ENCODE measurements at places on chromosomes 16 and 17.

DNA sequence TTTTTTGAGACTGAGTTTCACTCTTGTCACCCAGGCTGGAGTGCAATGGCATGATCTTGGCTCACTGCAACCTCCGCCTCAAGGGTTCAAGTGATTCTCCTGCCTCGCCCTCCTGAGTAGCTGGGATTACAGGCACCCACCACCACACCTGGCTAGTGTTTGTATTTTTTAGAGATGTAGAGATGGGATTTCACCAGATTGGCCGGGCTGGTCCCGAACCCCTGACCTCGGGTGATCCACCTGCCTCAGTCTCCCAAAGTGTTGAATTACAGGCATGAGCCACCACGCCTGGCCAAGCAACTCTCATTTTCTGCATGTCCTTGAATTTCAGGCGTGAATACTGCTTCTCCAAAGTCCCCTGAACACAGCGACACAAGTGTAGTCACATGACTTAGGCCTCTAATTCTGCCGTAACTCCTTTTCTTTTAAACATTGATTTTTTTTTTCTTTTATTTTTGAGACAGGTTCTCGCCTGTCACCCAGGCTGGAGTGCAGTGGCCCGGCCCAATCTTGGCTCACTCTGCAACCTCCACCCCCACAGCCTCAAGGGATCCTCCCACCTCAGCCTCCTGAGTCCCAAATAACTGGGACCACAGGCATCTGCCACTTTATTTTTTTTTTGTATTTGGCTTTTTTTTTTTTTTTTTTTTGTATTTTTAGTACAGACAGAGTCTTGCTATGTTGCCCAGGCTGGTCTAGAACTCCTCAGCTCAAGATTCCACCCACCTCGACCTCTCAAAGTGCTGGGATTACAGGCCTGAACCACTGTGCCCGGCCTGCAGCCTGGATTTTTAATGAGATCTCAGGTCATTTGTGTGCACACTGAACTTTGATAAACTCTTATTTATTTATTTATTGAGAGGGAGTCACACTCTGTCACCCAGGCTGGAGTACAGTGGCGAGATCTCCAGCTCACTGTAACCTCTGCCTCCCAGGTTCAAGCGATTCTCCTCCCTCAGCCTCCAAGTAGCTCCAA lies 124.6 kb downstream of the KCNJ18 start:
- no peak for DNase-seq

DNA sequence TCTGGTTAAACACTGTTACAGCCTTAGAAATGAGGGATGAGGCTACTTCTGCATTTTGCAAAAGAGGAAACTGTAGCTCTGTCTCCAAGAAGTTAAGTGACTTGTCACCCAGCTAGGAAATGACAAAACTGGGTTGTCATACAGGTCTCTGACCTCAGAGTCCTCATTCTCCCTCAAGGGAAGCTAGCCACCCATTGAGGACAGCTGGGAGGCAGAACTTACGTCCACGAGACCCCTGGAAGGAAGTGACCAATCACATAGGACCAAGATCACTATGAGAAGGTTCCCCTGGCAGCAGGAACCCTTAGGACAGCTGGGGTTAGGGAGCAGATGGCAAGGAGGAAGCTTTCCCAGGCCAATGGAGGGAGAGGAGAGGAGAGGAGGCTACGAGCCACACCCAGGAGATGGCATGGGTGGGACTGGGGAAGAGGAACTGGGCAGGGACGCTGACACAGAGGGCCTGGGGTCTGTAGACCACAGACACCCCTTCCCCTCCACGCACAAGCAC lies 11.2 kb downstream of the METTL22 start:
- no peak for DNase-seq

GRCh38 chr17:73972901-73973300 lies 230.6 kb upstream of the RPL38 start:
- no peak for DNase-seq

- no peak for DNase-seq
Observed at GRCh38 chr16:46783800-46784199, 35.7 kb upstream of the MYLK3 start.

GRCh38 chr16:84029297-84030047 lies 13.1 kb downstream of the SLC38A8 start:
- no peak for DNase-seq

GRCh38 chr17:1347589-1348323 lies 52.3 kb downstream of the YWHAE start:
- no peak for DNase-seq

- DNase-seq = no peak
Observed at GRCh38 chr17:7575481-7575883, 4.0 kb upstream of the CD68 start.

DNA sequence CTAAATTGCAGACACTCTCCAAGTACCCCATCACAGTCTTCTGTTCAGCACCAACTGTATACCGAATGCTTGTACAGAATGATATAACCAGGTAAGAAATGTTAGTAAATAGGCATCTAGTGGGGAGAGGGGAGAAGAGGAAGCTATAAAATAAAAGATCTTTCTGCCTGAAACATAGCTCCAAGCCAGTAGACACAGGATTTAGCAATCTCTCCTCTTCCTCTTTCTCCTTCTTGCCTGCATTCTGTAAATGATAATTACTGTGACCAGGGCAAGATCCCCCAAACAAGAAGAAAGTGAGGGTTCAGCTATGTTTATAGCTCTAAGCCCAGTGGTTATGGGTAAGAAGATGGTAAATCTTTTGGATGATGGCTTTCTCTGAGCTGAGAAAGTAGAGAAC lies 17.9 kb downstream of the ACSM3 start:
- no peak for DNase-seq

DNA sequence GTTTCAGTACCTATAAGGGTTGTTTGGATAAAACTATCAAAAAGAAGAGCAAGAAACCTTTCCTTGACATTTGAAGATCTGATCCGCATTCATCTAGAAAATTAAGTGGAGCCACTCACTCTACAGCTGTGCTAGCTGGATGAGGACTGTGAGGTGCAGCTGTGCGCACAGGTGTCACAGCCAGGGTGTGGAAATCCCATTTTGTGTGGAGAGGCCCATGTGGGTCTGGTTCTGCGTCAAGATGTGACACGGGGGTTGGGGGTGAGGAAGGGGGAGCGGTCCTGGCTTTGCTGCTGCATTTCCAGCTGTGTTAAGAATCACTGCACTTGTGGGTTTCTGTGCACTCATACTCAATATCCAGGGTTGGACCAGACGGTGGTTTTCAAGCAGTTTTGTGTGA lies 70.7 kb downstream of the CLEC16A start:
- no peak for DNase-seq

GRCh38 chr17:71360301-71360700 lies 760.5 kb upstream of the SOX9 start:
- DNase-seq = no peak

GRCh38 chr16:2952679-2953078 lies 11.4 kb upstream of the KREMEN2 start:
- DNase-seq = no peak

GRCh38 chr16:66337463-66338188 lies 28.9 kb upstream of the CDH5 start:
- no peak for DNase-seq

DNA sequence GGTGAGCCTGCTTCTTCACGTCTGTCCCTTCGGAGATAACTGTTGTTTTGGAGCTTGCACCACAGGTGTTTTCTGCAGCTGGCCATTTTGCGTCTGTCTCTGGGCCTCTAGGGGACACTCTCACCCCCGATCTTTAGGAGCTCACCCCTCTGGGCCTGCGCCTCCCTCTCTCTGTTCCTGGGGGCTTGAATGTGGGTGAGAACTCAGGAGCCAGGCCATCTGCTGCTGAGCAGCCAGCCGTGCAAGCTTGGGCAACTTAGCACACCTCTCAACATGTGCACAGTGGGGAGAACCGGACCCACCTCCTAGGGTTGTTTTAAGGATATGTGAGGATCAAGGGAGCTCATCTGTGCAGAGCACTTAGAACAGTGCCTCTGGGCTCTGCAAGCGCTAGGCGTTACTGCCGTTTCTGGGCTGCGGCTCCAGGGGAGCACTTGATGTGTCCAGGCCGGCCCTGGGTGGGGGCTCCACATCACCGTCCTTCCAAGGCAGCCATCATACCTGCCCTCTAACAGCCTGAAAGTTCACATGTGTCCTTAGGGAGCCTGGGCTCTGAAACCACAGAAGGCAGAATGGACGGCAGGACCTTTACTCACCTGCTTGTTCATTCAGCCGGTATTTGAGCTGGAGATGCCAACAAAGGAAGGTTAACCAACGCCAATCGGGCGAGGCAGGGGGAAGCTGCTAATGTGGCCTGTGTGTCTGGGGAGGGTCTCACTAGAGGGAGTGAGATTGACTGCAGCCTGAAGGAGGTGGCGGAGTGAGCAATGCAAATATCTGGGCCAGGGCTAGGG lies 66.3 kb downstream of the MRC2 start:
- no peak for DNase-seq

- no peak for DNase-seq
Observed at GRCh38 chr17:56876766-56877179, 37.1 kb downstream of the TRIM25 start.

DNA sequence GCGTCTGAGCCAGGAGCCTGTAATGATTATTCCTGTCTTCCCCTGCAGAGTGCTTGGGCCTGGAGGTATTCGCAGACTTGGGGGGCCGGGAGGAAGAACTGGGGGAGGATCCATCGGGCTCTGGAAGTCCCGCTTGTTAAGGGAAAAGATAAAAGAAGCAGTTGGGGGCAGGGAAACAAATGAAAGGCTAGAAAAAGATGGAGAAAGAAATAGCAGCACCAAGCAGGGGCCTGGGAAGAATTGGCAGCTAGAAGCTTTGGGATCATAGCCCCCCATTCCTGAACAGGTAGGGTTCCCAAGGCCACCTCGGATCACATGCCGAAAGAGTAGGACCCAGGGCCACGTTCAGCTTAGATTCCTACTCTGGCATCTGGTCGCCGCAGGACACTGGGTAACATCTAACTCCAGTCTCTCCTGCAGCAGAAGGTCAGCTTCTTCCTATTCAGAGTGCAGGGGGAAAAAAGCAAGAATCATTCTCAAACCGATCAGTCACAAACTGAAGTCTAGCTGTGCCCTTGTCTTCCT lies 23.6 kb downstream of the ADAM11 start:
- no peak for DNase-seq

DNA sequence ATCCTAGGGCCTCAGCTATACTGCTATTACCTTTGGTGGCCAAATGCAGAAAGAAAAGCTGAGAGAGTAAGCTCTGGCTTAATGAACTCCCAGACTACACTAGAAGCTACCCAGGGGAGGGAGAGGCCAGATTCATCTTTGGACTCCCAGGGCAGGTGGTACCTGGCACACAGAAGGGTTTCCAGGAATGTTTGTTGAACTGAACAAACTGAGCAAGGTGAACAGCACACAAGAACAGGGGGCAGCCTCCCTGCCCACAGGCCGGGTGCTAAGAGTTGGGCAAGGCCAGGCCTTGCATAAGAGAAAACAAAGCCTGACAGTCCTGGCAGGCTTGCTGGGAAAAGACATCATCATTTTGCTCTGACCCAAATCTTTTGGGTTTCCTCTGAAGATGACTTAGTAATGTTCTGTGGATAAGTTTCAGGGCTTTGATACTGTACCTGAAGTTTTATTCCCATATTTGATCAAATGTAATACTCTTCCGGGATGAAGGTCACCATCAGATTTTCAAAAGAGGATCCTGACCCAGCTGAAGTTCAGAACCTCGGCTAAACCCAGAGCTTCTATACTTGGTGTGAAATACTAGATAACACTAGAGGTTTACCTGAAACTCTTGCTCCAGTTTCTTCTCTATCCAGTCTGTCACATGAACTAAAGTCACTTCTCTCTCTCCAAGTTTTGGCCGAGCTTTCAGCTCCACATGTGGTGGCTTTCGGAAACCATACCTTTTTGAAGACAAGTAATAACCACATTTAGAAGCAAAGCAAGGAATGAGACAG lies 20.5 kb upstream of the ERN1 start:
- DNase-seq = no peak

DNA sequence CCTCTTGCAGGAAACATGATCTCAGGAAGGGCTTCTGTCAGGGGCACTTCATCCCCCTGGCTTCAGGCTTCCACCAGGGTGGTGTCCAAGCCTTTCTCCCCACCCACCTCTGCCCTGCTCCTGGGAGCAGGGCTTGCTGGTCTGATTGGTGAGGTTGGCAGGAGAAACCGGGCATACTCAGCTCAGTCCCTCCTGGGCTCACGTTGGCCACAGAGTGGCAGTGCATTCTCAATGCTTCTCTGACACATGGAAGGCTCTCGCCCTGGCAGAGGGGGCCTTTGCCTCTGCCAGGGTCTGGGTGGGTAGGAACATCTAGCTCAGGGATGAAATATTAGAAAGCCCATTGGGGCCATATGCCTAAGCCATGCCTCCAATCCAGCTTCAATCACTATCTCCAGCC lies 142.8 kb downstream of the AXIN2 start:
- no peak for DNase-seq

GRCh38 chr17:80781211-80781610 lies 210.4 kb upstream of the CHMP6 start:
- no peak for DNase-seq

- DNase-seq = peak; percentile 70
Observed at GRCh38 chr16:20849589-20850390, 43.5 kb downstream of the REXO5 start.

Data from activated CD4-positive, alpha-beta T cell treated with anti-CD3 and anti-CD28 coated beads, Interleukin-2, amount 10 ng/mL, durations not matched to agents 7 days and 5 days (primary cell).